ENCODE measurements at places on chromosomes 5 and 9. TPM values are rescaled to one million over a fixed set of nuclear protein-coding genes. Genes with fewer than 3 reads are reported as not detected.

Gene RAB3C
- 1.2 TPM for total RNA-seq

DNA sequence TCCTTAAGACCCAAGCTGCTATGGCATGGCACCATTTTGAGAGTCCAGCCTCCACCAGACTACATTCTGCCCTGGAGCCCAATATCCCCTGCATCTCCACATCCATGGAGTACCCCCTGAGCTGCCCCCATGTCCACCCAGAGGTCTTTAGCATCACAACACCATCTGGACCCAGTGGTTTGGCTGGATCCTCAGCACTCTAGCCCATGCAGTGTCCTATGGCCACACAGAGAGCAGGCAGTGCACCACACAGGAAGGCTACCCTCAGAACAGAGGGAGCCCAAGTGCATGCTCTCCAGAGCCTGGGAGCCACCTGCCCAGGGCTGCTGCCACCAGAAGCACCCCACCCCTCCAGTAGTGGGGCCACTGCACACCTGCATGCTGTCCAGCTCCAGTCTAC, 18.6 kb upstream of the DAP start:
- DNase-seq, result no peak

DNA sequence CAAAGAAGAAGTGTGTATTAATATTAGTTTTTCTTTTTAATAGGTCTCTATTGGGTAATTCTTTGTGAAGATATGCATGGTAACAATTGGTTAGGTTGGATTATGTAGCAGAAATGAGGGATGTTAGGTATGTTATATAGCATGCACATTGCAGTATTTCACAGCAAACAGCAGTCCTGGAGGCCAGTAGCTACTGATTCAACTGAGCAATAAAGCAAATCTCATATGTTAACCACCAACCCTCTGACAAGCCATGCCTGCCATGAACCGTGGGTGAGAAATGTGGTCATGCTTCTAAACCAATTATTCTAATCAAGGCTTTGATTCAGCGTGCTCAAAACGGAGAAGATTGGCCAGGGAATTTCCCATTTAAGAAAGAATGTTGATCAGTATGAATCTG, 313.0 kb upstream of the CDH6 start:
- no peak for DNase-seq

- no peak for DNase-seq
Observed at GRCh38 chr5:82863266-82863665, 213.9 kb downstream of the TMEM167A start.

GRCh38 chr9:75198436-75198835, 110.1 kb downstream of the OSTF1 start:
- no peak for DNase-seq

DNA sequence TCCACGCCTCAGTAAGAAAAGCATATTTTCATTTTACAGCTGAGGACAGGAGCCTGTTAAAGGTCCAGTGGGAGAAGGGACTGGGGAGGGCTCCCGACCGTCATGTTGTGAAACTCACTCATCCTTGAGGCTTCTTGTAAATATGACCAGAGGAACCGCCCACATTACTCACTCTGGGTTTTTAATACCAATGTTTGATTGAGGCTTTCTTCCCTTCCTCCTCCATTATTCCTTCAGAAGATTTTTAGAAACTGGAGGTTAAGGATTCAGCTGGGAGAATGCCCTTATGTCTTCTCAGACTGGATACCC, 61.4 kb upstream of the GLRX start:
- DNase-seq, result no peak

GRCh38 chr9:105191508-105192121, 52.8 kb upstream of the SLC44A1 start:
- DNase-seq, result no peak

Gene OTP
- total RNA-seq, result not detected

Gene TAF11L5
- not detected for total RNA-seq

Gene GDNF
- 0.10 TPM for total RNA-seq

- DNase-seq, result no peak
Observed at GRCh38 chr9:129446828-129447550, 173.9 kb downstream of the C9orf50 start.

DNA sequence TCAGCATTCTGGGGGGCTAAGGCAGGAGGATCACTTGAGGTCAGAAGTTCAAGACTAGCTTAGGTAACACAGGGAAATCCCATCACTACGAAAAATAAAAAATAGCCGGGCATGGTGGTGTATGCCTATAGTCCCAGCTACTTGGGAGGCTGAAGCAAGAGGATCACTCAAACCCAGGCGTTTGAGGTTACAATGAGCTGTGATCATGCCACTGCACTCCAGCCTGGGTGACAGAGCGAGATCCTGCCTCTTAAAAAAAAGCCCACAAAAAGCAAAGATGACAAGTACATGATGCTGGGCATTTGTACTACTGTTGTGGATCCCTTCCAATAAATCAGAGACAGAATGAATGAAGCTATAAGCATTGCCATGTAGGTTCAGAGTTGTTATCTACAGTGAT, 320.1 kb upstream of the PANK3 start:
- DNase-seq, result no peak

DNA sequence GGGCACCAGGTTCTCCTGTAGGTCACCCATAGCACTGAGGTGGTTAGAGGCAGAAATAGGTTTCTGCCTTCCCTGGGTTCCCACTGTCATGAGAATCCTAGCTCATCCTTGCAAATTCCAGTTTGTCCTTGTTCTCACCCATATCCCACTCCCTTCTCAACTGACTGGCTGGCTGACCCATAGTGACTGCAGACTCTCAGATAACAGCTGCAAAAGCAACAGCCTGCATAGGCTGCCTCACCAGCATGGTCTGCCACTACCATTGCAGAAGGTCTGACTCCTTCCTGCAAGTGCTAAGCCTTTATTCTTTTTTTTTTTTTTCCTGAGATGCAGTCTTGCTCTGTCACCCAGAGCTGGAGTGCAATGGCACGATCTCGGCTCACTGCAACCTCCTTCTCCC, 194.0 kb downstream of the SEMA6A start:
- no peak for DNase-seq

All from lower leg skin (tissue), 4 donors.